ENCODE measurements at places on chromosomes 7 and 10. TPM values are rescaled to one million over a fixed set of nuclear protein-coding genes. Genes with fewer than 3 reads are reported as not detected.

GRM3 gene
- not detected for total RNA-seq

CWF19L1 gene
- total RNA-seq: 14.2 TPM

PTPRN2 gene
- total RNA-seq: 13.0 TPM

CFAP46 gene
- 1.9 TPM for total RNA-seq

OGDHL gene
- not detected for total RNA-seq

FGFR2 gene
- 0.23 TPM for total RNA-seq

CUBN gene
- 2.1 TPM for total RNA-seq

RAB18 gene
- total RNA-seq: 41.1 TPM

RET gene
- 0.44 TPM for total RNA-seq

COL13A1 gene
- 20.1 TPM for total RNA-seq

MMP21 gene
- total RNA-seq: not detected

GIMAP6 gene
- 82.2 TPM for total RNA-seq

PLEKHA8 gene
- total RNA-seq: 13.3 TPM

SPDYE9 gene
- total RNA-seq: not detected

PRSS37 gene
- total RNA-seq: not detected

SMO gene
- total RNA-seq: 6.2 TPM

ZP3 gene
- total RNA-seq: 4.0 TPM

NPC1L1 gene
- total RNA-seq: not detected

HOXA3 gene
- total RNA-seq: 6.1 TPM

MYO1G gene
- not detected for total RNA-seq

GPR26 gene
- total RNA-seq: not detected

HTR7 gene
- 0.58 TPM for total RNA-seq

CAV2 gene
- total RNA-seq: 189 TPM

SORBS1 gene
- total RNA-seq: 4.2 TPM

OR13A1 gene
- not detected for total RNA-seq

NOC3L gene
- total RNA-seq: 11.0 TPM

LIPN gene
- not detected for total RNA-seq

All from glomerular endothelial cell (primary cell).